NCI-H82 (cell line): ENCODE measurements at places on chromosomes 2 and 18.
A peak's percentile ranks its signal among the peaks of the same experiment; 100 is the strongest.

DNA sequence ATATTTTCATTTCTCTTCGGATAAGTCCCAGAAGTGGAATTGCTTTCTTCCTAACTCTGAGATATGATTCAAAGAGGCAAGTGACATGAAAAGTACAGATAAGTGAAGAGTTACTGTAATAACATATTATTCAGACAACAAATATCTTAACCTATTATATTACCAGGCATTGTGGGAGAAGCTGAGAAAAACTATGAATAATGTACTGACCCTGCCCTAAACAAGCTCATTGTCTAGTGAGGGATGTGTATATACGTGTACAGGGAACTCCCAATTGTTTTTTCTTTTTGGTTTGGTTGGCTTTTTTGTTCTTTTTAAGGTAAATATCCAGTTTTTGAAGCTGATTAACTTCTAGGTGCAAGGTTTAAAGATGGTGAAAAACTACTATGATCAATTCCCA lies 26.5 kb downstream of the NCKAP1 start:
- no peak for DNase-seq

- no peak for DNase-seq
Observed at GRCh38 chr2:58357521-58357920, 116.4 kb upstream of the FANCL start.

GRCh38 chr18:35117951-35118411 lies 76.8 kb downstream of the MAPRE2 start:
- no peak for DNase-seq

DNA sequence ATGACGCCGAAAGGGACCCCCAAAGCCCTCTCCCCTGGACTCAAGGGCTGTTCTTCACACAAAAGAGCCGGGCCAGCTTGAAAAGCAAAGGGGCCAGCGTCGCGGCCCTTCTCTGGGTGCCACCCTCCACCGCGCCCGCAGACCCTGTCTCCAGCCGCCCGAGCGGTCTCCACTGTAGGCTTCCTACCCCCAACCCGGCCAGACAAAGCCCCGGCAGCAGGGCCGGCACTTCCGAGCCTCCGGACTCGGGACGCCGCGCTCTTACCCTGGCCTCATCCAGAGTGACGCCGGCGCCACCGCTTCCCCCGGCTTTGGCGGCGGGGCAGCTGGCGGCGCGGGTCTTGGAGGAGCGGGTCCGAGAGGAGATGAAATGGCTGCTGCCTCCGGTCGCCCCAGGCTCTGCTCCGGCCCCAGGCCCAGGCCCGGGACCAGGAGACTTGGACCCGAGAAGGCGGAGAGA lies 603 bp downstream of the ATAD2B start:
- DNase-seq, result peak; percentile 63

DNA sequence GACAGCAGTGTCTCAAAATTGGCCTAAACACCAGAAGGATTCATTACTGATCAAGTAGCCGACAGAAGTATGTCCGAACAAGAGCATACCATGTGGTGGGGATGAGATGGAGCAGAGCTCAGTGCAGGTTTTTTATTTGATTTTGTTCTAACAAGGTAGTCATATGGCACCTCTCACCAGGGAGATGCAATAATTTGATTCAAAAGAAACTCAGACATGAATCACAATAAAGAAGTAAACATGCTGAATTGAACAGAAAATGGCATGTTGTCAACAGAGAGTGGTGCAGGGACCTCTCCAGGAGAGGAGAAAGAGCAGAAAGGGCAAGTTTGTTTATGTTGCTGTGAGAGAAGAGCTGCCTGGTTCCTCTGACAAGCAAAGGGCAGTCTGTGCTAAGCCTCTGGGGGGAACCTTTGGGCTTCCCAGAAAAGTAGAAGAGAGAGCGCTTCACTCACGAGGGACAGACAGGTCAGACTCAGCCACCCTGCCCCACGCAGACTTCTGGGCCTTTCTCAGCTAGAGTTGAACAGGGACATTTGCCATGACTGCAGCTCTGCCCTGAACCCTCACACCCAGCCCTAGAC lies 351.3 kb upstream of the RAB12 start:
- no peak for DNase-seq

GRCh38 chr2:223727562-223727961 lies 109.8 kb downstream of the AP1S3 start:
- peak; percentile 69 for DNase-seq

DNA sequence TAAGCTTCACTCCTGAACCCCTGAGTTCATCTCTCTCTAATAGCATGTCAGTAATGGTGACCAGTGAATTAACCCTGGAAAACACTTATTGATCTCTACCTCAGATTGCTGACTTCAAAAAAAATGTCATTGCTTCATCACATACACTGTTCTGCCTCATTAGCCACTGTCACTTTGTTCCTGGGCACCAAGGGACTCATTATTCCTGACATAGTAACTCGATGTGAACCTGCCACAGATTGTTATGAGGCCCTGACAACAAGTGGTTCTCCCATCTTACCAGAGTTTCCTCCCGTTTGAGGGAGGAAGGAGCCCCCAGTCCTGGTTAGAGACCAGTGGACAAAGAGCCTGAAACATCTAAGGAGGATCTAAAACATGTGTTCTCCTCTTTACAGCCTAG lies 403.3 kb upstream of the SMIM21 start:
- DNase-seq, result no peak

DNA sequence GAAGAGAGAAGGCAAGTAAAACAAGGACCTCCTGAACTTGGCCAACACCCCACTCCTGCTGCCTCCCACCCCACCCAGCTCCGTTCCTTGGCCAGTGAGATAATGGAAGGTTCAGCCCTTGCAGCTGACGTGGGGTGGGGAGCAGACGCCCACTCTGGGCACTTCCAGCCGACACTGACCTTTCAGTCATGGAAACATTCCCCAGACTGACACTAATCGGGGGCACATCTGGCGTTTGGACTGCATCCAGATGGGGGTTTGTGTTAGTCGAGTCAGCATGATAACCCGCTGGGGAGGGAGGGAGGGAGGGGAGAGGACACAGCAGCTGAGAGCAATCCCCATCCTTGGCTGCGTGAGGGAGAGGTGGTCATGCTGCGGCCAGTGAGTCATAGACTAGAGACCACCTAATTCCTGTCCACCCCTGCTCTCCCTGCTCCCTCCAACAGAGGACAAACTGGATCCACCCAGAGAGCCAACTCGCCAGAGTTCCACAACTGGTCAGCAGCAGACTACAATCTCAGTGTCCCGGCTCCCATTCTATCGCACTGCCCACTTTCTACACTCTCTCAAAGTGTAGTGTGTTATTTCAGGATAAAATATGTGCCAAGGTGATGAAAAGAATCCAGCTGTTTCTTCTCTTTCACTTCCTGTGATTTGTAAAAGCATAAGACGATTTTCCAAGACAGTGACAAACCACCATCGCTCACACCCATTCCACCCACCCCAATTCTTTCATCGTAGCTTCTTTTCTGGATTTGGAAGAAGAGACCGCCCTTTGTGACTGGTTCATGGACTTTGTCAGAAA lies 115.4 kb upstream of the PKDCC start:
- peak; percentile 88 for DNase-seq

DNA sequence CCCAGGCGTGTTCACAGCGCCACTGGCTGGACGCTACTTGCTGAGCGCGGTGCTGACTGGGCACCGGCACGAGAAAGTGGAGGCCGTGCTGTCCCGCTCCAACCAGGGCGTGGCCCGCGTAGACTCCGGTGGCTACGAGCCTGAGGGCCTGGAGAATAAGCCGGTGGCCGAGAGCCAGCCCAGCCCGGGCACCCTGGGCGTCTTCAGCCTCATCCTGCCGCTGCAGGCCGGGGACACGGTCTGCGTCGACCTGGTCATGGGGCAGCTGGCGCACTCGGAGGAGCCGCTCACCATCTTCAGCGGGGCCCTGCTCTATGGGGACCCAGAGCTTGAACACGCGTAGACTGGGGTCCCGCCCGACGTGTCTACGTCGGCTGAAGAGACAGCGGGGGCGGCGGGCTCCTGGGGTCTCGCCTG lies 891 bp upstream of the KHK start:
- peak; percentile 59 for DNase-seq

GRCh38 chr2:68771211-68771751 lies 36.7 kb downstream of the ARHGAP25 start:
- DNase-seq, result peak; percentile 37

GRCh38 chr2:151334082-151334815 lies 23.1 kb upstream of the TNFAIP6 start:
- DNase-seq, result no peak

DNA sequence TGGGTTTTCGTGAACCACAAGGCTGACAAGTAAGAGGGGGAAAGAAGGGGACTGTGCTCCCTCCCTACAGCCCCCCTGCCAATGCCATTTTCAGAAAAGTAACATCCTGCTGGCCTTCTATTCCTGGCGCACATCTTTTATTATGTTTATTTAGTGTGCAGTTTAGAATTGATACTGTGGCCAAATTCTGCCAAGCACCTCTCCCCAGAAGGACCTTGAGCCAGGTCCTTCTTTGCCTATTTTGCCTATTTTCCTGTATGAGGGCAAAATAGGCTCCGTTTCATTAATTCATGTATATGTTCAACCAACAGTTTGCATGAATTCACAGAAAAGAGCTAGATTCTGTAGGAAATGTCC lies 136.0 kb downstream of the MYO3B start:
- no peak for DNase-seq

DNA sequence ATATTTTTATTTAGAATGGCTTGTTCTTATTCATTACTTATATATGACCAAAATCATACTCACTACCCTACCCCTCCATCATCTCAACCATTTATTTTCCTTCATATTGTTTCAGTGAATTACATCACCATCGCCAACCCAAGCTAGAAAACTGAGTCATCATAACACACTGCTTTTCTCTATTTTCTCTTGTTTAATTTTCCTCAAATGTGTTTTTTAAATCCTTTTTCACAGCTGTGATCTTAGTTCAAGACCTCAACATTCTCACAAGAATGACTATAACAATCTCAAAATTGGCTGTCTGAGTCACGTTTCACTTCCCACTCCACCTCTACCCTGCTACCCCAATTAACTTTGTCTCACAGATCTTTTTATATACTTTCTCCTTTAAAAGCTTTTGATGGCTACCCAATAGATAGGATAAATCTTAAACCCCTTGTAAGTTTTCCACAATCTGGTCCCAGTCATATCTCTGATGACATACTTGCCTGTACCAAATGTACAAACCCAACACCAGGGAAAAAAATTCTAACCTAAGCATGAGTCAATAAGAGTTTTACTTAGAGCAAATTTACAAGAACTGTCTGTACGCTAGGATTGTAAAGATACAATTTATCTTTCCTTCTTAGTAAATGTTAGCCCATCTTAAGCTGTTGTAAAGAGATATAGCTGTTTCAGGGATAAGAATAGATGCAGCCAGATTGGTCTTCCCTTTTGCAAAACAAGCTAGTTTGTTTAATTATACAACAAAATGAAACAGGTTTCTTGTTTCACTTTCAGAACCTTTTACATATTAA lies 635.1 kb upstream of the SLC39A10 start:
- no peak for DNase-seq

DNA sequence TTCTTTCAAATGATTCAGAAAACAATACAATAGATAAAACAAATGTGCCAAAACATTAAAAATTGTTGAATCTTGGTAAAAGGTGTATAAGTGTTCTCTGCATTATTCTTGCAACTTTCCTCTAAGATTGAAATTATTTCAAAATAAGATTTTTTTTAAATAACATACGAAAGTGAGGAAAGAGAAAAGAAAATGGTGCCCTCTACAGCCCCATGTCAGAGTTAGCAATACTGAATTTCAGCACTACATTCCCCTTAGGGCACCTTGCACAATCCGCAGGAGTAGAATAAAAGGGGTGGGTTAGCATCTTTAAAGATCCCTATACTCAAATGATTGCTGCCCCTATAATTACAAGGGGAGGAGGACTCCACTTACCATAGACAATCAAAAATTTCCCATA lies 433.7 kb downstream of the BCL11A start:
- DNase-seq, result no peak

GRCh38 chr2:154408786-154409185 lies 289.7 kb upstream of the KCNJ3 start:
- DNase-seq, result no peak

DNA sequence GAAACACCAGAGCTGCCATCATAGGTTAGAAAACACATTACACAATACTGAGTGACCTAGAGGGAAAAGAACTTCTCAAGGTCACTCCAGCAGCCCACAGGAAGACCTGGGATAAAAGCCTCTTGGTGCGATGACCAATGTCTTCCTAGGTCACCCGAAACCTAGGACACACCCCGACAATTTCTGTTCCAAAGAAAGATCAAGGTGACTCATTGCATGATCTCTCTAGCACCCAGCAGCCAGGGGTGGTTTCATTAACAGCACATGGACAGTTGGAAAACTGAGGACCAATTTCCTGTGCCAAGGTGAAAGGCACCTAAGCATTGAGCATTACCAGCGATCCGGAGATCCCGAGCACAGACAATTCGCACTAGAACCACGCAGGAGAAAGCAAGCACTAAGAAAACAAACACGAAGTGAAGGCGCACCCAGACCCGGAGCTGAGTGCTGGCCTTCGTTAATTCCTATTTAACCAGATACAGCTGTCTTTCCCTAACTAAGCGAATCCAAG lies 1.5 kb downstream of the CACNB4 start:
- peak; percentile 34 for DNase-seq

GRCh38 chr2:231530099-231531011 lies at the start of gene NMUR1:
NMUR1 (minus strand) TSS chr2:231530445; CDS start chr2:231530361, 84 bp downstream.
- peak; percentile 77 for DNase-seq

DNA sequence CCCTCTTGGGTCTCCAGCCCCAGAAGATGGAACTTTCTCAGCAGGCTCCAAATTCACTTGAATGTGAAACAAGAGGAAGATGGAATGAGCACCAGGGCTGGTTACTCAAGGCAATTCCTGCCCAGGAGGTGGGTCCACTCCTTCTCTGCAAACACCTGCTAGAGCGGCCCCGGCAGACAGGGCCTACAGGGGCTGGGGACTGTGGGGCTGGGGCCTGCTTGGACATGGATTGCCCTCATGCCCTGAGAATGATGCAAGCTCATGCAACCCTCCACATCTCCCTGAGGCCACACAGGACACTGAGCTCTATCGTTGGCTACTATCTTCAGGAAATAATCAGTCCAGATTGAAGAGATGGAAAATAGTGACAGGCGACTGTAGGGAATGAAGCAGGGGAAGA lies 39.1 kb downstream of the TFCP2L1 start:
- DNase-seq, result no peak

DNA sequence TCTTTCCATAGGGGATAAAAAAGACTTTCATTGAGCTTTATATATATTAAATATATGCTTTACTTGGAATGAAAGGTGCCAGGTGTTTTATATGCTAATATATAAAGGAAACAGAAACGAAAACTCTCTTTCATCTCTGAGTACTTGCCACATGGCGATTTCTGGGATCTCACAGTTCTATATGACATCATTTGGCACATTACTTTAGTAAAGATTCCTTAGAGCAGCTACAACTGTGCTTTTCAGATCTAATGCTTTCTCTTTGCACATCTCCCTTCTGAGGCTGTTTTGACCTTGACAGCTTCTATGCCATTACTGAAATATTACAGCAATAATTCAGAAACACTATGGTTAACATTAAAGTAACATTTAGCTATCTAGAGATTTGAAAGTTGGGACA lies 1082.9 kb upstream of the CDH2 start:
- no peak for DNase-seq

DNA sequence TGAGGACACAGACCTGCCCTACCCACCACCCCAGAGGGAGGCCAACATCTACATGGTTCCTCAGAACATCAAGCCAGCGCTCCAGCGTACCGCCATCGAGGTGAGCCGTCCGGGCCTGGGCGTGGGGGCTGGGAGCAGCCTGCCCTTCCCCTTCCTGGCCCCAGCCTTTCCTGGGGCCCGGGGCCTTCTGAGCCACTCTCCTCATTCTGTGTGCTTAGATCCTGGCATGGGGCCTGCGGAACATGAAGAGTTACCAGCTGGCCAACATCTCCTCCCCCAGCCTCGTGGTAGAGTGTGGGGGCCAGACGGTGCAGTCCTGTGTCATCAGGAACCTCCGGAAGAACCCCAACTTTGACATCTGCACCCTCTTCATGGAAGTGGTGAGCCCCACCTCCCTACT lies 157.9 kb downstream of the DYSF start:
- no peak for DNase-seq
